ENCODE measurements at places on chromosomes 6 and 20.

DNA sequence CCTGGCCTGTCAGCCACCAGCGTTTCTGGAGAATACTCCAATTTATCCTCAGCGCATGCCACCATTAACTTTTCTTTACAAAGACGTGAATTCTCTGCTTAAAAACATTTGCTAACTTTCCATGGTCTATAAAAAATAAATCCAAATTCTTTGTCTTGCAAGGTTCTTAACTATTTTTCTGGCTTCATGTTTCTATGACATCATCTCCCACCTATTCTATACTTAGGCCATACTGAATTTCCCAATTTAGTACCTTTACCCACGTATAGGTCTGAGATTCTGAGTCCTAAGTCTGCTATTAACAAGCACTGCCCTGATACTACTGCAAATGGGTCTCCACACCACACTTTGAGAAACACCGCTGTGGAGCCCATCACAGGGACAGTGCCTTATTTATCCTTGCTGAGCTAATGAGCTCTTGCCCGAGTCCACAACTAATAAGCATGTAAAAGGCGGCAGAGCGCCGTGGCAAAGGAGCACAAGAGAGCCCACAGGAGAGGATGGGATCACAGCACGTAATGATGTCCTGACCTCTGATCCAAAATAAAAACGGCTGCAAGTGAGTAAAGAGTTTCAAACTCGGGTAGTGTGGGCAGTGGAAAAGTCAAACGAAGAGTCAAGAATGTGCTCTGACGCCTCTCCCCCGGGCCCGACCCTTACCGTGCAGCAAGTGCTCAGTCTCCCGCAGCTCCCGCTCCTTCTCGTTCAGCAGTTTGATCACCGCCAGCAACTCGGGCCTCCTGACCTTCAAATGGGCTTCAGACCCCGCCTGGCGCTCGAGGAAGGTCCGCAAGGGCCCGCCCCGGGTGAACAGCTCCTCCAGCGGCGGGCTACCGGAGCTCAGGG is 519 bp downstream of the MTRF1L start:
- no peak for DNase-seq

- no peak for DNase-seq
Observed at GRCh38 chr6:45200510-45200909, 127.6 kb upstream of the RUNX2 start.

- DNase-seq: no peak
Observed at GRCh38 chr6:169044381-169045230, 209.0 kb downstream of the THBS2 start.

DNA sequence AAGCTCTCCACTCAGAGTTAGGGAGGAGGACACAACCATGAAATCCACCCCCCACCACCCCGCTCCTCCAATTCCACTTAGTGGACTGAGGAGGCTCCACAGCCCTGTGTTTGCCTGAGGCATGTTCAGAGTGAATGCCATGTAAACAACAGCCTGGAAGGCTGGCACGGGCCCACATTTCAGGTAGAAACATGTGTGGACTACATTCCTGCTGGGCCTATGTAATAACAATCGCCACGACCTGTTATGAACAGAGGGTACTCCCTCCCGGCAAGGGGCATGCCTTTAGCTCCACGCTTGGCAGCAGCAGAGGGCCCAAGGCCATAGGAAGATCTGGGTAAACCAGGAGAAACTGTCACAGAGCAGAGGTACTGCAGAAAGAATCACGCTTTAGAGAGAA is 65.5 kb downstream of the ISM1 start:
- no peak for DNase-seq

DNA sequence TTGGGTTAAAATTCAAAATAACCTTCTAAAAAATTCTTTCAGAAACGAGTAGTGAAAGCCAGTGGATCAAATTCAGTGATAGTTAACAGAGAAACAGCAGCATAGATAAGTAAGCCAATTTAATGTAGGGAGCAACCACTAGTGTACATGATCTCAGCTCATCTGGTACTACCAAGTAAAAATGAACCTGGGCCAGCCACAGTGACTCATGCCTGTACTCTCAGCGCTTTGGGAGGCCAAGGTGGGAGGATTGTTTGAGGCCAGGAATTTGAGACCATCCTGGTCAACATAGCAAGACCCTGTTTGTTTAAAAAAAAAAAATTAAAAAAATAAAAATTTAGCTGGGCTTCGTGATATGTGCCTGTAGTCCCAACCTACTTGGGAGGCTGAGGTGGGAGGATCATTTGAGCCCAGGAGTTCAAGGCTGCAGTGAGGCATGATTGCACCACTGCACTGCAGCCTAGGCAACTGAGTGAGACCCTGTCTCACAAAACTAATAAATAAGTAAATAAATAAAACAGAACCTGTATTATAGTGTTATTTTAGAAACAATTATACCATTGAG is 32.4 kb downstream of the CBFA2T2 start:
- no peak for DNase-seq

GRCh38 chr20:23160536-23161243 is 74.6 kb upstream of the CD93 start:
- no peak for DNase-seq

DNA sequence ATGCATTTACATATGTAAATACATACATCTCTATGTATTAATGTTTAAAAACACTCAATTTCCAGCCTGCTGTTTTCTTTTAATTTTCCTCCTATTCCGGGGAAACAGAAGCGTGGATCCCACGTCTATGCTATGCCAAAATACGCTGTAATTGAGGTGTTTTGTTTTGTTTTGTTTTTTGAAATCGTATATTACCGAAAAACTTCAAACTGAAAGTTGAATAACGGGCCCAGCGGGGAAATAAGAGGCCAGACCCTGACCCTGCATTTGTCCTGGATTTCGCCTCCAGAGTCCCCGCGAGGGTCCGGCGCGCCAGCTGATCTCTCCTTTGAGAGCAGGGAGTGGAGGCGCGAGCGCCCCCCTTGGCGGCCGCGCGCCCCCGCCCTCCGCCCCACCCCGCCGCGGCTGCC is 355 bp upstream of the BMP2 start:
- DNase-seq: no peak

DNA sequence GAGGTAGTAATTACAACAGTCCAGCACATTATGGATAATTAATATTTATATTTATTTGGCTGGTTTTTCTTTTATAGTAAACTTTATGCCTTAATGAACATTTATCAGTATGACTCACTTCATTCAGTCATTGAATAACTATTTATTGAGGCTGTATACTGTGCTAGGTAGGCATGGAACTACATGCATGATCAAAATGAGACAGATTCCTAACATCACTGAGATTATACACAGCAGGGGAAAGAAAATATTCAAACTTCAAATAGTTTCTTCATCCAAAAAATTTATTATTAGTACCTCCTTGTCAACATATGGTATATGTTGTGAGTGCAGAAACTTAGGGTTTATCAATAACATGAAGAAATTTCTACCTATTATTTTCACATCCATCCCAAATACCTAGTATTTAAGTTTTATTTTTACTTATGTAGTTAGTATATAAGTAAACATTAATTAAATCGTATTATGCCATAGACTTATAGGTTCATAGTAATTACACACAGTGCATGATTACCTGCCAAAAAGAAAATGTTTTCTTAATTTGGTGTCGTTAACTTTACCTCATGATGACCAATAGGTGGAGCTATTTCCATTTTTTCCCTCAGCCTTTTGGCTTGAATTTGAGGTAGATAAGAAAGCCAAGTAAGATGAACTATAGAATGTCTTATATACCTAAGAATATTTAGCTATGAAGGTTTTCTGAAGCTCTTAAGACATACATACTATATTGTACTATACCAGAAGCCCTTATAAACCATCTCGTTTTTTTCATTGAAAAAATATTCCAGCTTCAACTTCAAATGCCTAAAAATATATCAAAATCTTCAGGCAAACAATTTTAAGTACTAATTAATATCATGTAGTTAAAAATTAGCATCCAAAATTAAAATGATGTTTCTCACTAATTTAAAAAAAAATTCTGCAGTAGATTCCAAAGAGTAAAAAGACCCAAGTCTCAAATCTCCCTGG is 12.5 kb upstream of the TMEM30A start:
- peak; percentile 74 for DNase-seq

DNA sequence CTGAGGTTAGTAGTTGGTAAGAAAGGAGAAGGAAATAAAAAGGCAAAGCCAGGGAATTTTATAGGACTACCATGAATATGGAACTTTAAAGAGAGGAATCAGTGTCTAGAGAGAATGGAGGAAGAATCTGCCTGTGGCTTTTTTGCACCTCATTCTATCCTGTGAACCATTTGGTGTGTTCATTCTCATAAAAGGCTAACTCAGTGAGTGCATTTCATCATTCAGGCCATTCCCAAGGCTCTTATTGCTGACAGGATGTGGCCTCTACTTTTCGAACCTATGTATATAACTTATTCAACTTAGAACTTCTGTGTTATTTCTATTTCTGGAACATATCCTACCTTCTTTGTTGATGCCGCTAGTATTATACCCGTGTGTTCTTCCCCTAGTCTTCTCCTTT is 27.1 kb downstream of the HSF2 start:
- no peak for DNase-seq

- no peak for DNase-seq
Observed at GRCh38 chr6:73421534-73421933, 26.9 kb downstream of the DDX43 start.

DNA sequence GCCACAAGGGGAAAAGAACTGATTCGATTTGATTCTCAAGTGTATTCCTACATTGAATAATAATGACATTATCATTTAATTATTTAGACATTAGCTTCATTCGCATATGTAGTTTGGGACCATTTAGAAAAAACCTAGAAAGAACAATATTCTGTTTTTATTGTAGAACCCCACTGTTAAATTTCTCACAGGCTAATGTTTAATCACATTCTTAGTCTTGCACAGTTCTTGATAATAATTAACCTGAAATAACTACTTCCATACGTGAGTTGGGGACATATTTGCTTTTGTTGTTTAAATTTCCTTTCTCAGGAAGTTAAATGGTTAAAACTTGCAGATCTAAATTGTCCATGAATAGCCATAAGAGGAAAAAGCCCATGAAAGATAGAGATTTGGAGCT is 275.2 kb downstream of the TFAP2B start:
- DNase-seq: no peak

- DNase-seq: no peak
Observed at GRCh38 chr6:93087606-93088005, 331.8 kb downstream of the EPHA7 start.

DNA sequence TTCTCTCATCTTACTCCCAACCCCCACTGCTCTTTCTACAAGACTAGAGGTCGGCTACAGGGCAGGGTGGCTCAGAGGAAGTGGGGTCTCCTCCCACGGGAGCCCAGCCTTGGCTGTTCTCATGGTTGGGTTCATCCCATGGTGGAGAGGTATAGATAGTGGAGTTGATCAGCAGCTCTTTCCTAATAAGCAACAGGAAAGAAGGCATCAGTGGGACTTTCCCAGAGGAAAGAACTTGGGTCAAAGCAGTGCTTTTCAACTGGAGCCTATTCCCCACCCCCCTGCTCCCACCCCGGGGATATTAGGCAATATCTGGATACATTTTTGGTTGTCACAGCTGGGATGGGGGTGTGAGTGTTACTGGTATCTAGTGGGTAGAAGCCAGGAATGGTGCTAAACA is 200.9 kb downstream of the NFATC2 start:
- DNase-seq: no peak

GRCh38 chr6:56370561-56371211 is 123.3 kb upstream of the COL21A1 start:
- no peak for DNase-seq

DNA sequence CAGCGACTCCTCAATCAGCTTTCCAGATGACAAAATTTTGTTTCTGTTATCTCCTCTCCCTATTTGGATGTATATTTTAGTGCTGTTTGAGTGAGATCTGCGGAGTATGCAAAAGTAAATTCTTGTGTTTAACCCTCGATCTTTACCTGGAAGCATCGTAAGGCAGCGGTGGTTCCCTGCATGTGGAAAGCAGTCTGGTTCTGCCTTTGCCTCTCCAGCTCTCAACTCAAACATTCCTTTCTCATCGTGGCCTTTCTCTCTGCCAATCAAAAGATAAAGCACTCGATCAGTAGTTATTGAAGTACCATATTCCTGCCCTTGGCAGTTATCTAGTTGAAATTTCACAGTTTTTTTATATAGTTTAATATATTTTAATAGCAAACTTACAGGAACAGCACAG is 44.0 kb upstream of the BTN3A2 start:
- DNase-seq: no peak

DNA sequence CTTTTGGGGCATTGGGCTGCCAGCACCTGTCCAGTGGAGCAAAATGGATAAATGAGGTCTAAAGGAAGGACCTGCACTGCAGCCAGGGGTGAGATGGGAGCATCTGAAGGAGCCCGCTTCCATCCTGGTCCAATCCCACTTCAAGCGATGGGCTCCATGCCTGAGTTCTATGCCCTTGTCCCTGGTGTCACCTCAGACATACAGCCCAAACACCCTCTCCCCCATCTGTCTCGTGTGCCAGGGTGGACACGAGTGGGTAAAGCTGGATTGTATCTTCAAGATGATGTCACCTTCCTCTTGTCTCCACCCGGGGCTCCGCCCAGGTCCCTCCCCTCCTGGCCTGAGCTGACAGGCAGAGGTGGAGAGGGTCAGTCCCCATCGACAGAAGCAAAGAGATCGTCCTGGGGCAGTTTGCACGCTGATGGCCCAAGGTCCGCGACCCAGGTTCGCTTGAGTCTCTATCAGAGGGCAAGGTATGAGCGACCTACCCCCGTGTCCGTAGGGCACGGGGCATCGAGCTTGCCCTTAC is 544 bp downstream of the SMIM29 start:
- peak; percentile 42 for DNase-seq

DNA sequence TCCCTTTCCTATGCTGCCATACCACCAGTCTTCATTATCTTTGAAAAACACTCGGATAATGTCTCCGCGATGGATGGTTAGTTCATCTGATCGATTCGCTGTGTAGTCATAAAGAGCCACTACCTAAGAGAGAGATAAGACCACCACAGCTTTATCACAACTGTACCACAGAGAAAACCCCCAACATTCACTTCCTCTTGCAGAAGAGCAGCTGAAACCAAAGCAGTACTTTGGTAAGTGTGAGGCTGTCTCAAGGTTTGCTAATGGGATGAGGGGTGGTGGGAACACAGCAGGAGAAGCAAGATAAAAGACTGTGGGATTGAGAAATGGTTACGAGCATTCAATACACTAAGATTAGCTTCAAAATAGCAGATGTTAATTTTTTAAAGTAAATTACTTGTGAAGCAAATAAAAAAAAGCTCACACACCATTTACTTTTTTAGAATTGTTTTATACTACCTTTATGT is 142.1 kb downstream of the MYB start:
- peak; percentile 4 for DNase-seq

DNA sequence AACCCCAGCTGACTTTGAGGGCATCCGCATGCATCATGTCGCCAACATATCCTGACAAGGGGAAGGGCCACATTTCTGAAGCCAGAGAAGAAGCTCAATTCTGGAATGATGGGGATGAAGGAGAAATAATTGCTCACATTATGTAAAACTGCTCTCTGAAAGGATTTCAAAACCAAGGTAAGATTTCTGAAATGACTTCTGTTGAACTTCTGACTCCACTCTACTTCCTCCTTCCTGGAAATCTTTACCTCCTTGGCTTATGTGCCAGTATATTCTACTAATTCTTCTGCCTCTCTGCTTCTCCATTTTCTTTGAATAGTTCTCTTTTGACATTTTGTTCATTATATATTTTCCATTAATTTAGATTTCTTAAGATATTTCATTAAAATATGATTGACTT is 31.9 kb downstream of the HLA-DPB1 start:
- no peak for DNase-seq

GRCh38 chr20:3312940-3313682 is 74.1 kb upstream of the SLC4A11 start:
- no peak for DNase-seq
